GM20000 (cell line): ENCODE measurements at places on chromosomes 5 and 9.
A peak's percentile ranks its signal among the peaks of the same experiment; 100 is the strongest.

- DNase-seq: no peak
Measured at GRCh38 chr5:141512911-141513626, 24.2 kb downstream of the PCDHGC5 start.

- DNase-seq: no peak
Measured at GRCh38 chr5:174606646-174607045, 117.7 kb upstream of the MSX2 start.

DNA sequence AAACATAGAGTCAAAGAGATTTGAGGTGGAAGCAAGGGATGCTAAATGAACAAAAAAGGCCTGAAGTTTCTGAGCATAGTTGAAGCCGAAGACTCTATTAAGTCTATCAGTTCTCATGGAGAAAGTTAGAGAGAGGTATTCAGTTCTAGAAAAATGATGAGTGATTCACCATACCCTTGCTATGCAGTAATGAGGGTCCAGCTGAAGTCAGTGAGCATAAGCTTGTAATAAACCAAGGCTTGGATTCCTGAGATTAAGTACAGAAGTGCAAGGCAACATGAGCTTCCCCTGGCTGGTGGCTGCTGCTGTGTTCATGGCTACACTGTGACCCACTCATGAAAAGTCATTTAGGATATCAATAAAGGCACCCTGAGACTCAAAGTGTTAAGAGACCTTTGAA is 129.7 kb upstream of the MTAP start:
- DNase-seq: no peak

DNA sequence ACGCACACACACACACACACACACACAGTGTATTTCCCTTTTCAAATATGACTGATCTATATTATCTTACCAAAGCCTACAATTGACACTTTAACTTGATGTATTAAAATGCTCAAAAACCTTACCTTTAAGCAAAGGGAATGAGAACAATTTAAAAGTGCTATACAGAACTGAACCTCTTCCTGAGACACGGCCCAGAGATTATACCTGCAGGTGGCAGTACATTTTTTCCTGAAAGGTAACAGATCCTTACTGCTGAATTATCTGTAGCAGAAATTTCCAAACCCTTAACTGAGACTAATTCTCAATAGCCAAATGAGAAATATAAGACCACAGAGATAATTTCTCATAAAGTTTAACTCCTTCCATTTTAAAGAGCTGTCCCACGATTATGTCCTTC is 91.1 kb downstream of the MYO10 start:
- DNase-seq: no peak

- no peak for DNase-seq
Measured at GRCh38 chr9:88776717-88777497, 214.4 kb upstream of the S1PR3 start.

DNA sequence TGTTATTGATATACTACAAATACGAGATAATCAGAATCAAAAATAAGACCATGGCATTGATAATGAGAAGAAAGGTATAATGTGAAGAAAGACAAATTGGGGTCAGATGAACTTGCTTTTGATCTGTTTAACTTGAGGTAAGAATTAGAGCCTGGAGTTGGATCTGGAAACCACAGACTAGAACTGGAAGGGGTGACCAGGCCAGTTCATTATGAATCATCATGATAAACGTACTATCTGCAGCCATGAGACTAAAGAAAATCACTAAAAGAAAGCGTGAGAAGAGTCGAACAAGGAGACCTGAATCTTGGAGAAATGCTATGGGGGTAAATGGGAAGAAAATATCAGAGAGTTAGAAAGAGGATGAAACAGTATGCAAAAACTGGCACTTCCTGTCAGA is 967.5 kb downstream of the NR2F1-AS1 start:
- no peak for DNase-seq

GRCh38 chr9:80410106-80410505 is 838.3 kb downstream of the TLE4 start:
- no peak for DNase-seq

DNA sequence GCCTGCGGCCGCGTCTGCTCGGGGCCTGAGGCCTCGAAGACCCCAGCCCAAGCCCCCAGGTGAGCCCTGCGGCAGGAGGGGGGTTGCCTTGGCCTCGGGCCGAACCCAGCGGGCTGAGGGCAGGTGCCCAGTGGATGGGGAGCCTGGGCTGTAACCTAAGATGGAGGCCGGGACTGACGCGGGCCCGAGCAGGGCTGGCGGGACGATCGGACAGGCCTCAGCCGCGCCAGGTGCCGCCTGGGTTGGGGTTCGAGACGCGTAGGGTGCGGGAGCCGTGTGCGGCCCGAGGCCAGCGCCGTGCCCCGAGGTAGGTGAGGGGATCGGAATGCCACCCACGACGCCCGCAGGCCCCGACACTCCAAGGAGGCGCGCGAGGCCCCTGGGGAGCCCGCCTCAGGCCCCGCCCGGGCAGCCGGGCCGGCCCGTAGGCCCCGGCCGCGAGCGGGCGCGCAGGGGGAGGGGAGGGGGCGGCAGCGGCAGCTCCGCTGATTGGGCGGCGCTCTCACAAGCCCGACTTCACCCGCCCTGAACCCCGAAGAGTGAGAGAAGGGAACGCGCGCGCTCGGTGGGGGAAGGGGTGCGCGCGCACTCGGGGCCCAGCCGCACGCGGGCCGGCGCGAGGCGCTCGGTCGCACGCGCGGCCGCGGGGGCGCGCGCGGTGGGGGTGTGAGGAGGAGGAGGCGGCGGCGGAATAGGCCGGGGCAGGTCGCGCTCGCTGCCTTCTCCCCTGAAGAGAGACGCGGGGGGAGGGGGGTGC is at the start of gene NSD1:
Gene NSD1 (plus strand): TSS at position 678 of the 757 bp plus-strand sequence. CDS start 1,331 bp downstream, outside the sequence.
- peak; percentile 98 for DNase-seq

DNA sequence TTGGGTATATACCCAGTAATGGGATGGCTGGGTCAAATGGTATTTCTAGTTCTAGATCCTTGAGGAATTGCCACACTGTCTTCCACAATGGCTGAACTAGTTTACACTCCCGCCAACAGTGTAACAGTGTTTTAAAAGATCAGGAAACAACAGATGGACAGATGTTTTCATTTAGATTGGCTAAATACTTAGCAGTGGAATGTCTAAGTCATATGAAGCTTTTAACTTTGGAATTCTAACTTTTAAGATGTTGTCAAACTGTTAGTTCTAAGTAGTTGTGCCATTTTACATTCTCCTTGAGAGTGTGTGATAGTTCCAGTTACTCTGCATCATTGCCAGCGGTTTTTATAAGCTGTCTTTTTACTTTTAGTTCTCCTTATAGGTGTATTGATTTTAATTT is 688.8 kb downstream of the SEMA5A start:
- no peak for DNase-seq

- no peak for DNase-seq
Measured at GRCh38 chr5:6905423-6905822, 192.2 kb downstream of the TENT4A start.

DNA sequence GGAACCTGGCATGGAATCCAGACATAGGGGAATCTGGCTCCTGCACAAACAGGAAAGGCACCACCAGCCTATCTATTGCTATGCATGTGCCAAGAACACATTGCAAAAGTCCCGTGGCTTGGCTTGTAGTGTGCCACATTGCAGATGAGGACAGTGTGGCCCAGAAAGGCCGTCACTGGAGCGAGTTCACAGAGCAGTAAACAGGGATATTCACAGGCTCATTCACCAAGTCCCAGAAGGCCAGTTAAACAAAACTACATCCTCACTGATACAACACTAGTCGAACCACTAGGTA is 39.6 kb upstream of the TRIM32 start:
- no peak for DNase-seq

GRCh38 chr5:10667431-10668057 is 93.5 kb downstream of the DAP start:
- no peak for DNase-seq

GRCh38 chr5:92886751-92887150 is 694.3 kb downstream of the NR2F1-AS1 start:
- no peak for DNase-seq

DNA sequence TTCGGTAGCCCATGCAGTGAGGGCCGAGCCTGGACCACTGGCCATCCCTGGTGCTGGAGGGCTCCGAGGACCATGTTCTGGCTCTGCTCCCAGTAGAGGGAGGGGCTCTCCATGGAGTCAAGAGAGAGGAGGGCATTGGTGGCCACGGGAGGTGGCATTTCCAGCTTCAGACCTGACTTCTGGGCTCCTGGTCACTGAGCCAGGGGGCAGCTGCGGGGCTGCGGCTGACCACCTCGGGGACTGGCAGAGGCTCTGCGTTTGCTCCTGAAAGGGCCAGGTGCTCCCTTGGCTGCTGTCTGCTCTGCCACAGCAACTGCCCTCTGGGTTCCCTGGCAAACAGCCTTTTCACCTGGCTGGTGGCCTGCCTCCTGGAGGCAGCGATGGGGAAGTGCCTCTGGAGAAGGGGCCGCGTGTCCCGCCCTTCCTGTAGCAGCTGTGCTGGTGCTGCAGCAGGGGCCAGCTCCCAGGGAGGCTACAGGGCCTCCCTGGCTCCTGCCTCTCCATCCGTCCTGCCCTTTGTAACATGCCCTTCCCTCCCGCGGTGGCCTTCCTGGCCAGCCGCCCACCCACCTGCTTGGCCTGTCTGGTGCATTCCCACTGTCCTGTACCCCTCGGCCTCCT is 144.6 kb downstream of the CACNA1B start:
- no peak for DNase-seq

DNA sequence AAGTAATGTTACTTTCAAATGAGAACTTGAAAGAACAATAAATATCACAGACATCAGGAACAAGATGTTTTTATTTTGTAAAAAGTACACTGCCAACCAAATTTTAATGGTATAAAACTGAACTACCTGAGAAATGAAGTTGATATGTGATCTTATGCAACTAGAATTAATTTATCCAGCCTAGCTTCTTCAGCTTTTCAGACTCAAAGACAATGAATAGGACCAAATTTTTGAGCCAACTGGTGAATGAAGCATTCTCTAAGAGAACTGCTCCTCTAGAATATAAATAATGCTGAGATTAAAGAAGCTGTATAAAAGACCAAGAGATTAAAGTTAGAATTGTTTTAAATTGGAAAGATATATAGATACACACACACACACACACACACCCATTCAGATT is 9.9 kb downstream of the CDC14B start:
- DNase-seq: no peak

GRCh38 chr5:140244525-140245025 is 58.3 kb downstream of the PFDN1 start:
- peak; percentile 76 for DNase-seq

DNA sequence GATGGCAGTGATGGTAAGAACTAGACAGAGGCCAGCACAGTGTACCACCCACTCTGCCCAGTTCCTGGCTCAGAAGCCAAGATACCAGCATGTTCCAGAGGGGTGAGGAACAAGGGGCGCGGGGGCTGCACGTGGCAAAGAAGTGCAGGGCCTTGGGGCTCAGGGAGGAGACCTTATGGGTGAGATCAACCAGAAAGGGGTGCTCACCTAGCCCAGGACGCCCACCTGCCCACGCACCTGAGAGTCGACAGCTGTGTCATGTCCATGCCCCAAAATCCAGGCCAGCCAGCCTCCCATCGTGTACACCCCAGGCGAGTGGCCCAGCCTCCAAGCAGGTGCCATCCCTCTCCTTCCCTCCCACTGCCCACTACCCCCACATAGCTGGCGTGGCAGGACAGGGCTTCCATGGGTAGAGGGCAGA is 34.9 kb downstream of the BICD2 start:
- no peak for DNase-seq

DNA sequence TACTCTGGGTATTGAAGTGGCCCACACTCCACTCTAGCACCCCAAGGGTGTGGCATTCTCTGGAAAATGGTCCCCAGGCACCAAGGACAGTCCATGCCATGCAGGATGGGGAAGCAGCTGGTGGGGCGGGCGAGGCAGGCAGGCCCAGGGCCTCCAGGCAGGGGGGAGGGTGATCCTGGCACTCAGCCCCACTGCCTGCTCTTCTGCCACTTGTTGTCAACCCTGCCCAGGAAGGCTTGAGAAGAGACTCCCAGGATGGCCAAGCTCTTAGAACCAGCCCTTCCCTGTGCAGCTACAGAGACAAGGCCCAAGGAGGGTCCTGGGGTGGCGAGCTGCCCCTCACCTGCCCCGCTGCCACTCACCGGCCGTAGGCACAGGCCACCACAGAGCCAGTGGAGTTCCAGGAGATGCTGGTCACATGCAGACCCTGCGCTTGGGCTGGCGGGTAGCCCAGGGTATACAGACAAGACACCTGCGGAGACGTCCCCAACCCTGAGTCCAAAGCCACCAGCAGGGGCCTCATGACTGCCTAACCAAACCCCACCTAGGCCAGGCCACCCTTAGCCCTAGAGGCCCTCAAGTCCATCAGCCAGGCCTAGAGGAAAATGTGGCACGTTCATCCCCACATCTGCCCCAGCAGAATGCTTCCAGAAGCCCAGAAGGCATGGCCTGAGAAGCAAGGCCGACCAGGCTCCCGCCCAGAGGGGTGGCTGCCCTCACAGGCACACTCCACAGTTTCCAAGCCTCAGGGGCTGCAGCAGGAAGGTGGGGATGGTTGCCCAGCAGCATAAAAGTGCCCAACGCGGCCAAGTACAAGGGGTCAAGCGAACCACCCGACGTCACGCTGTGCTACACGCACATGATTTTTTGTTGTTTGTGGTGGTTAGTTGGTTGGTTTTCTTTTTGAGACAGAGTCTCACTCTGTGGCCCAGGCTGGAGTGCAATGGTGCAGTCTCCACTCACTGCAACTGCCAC is 19.8 kb downstream of the DYNC2I2 start:
- DNase-seq: no peak

DNA sequence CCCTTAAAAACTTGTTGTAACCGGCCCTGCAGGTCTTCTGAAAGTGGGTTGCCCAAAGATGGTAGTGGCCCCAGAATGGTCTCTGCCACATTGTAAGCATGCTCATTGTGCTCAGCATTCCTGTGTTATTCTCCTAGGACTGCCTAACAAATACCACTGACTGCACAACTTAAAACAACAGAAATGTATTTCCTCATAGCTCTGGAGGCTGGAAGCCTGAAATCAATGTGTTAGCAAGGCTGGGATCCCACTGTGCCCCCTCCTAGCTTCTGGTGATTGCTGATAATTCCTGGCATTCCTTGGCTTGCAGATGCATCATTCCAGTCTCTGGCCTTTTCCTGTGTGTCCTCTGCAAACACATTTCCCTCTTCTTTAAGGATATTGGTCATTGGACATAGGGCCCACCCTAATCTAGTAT is 3.4 kb upstream of the GCNT4 start:
- DNase-seq: no peak

DNA sequence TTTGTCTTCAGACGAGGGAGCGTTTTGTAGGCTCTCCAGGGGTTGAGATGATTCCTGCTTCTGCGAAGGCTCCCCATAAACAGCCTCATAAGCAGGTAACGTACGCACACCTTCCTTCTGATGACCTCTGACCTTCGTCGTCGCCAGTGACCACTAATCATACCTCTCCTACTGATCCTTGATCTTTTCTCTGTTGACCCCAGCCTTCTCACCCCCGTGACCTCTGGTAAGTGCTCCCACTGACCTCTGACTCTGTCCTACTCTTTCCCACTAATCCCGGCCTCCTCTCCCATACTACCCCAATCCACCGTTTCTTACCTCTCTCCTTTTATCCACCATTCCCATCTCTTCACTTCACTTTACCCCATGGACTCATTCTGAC is 345 bp downstream of the DNAI1 start:
- no peak for DNase-seq

DNA sequence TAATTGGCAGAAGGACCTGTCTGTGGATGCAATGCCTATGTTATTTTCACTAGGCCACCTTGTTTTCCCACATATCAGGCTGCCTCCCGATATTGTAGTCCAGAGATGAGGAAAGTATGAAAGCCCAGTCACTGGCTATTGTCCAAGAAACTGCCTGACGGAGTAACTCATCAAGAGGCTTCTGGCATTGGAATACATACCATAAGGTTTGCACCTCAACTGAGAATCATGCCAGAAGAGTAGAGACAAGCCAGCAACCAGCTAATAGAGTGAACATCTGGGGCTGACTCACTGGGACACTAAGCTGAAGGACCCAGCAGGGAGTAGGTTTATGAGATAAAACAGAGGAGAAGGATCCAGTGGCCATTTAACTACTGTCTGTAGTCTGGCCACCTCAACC is 137.2 kb upstream of the FST start:
- DNase-seq: no peak
